ENCODE measurements at places on chromosomes 16 and 17. TPM values are rescaled to one million over a fixed set of nuclear protein-coding genes. Genes with fewer than 3 reads are reported as not detected.

Gene SUPT6H
- total RNA-seq = 84.3 TPM

Gene CNP
- 74.0 TPM for total RNA-seq

Gene ARL2BP
- total RNA-seq = 36.2 TPM

Gene ABCC6
- total RNA-seq = not detected

Gene RASL10B
- 0.27 TPM for total RNA-seq

Gene CDH16
- total RNA-seq = not detected

Gene SPATA22
- not detected for total RNA-seq

Gene NOXO1
- total RNA-seq = 0.25 TPM

Gene CSNK1D
- total RNA-seq = 128 TPM

Gene ZFPM1
- 11.5 TPM for total RNA-seq

Gene SENP3
- 50.9 TPM for total RNA-seq

Gene LPCAT2
- total RNA-seq = 12.5 TPM

Gene CASKIN2
- 0.77 TPM for total RNA-seq

Gene TBC1D3D
- total RNA-seq = not detected

Gene SGSM2
- 57.2 TPM for total RNA-seq

Gene GUCY2D
- 0.05 TPM for total RNA-seq

Gene TAT
- not detected for total RNA-seq

Gene SEZ6
- total RNA-seq = not detected

Gene EFNB3
- total RNA-seq = not detected

Gene CACNG5
- not detected for total RNA-seq

Gene BAIAP3
- total RNA-seq = 0.66 TPM

Gene TBC1D3K
- not detected for total RNA-seq

Gene SPIRE2
- 1.3 TPM for total RNA-seq

Gene TIMP2
- 1.5 TPM for total RNA-seq

Gene MYH1
- total RNA-seq = not detected

Gene CCL18
- not detected for total RNA-seq

Gene RBFOX1
- total RNA-seq = not detected

Gene KRT20
- total RNA-seq = not detected

Gene REXO5
- 10.2 TPM for total RNA-seq

Gene TM4SF5
- not detected for total RNA-seq

Gene CHST4
- total RNA-seq = not detected

Gene CCDC92B
- 0.11 TPM for total RNA-seq

Gene CDH5
- total RNA-seq = not detected

Gene RNU2-1
- 6,735 TPM for total RNA-seq

Gene AARS1
- 82.8 TPM for total RNA-seq

Gene CARHSP1
- 153 TPM for total RNA-seq

Gene SLC6A2
- not detected for total RNA-seq

Gene KRTAP9-4
- not detected for total RNA-seq

Gene ABCC3
- total RNA-seq = not detected

Gene PHB1
- 189 TPM for total RNA-seq

Data from T-helper 2 cell treated with Interferon-gamma antibody and Interleukin-4, amounts not matched to agents 100 ng/mL and 5 ng/mL, for 36 hours (primary cell).